Bone marrow (tissue), 2 donors: ENCODE measurements at places on chromosomes 11 and 22.

GRCh38 chr11:125069008-125069407 lies 5.9 kb downstream of the SLC37A2 start:
- DNase-seq = no peak

DNA sequence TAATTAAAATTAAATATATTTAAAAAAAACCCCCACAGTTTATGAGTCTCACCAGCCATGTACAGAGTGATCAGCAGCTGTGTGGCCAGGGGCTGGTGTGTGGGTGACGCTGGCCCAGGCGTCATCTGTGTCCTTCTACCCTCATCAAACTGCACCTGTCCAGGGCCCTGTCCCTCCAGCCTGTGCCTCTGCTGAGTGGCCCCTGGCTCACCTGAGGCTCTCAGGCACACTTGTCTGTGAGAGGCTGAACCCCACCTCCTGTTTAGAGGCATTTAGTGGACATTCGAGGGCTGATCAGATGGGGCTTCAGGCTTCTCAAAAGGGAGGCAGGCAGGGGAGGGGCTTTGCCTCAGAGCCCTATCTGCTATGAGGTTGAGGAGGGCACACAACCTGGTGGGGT lies 29.9 kb upstream of the SMIM38 start:
- DNase-seq = no peak

GRCh38 chr11:3165152-3165705 lies at the start of gene OSBPL5:
Gene OSBPL5, minus strand, starts transcription at chr11:3165310. Its CDS starts 36,162 bp downstream, at chr11:3129148.
- peak; percentile 22 for DNase-seq

GRCh38 chr11:61803889-61804647 lies 11.4 kb downstream of the FEN1 start:
- DNase-seq = no peak

GRCh38 chr11:81135570-81135969 lies 1598.1 kb downstream of the FAM181B start:
- no peak for DNase-seq

DNA sequence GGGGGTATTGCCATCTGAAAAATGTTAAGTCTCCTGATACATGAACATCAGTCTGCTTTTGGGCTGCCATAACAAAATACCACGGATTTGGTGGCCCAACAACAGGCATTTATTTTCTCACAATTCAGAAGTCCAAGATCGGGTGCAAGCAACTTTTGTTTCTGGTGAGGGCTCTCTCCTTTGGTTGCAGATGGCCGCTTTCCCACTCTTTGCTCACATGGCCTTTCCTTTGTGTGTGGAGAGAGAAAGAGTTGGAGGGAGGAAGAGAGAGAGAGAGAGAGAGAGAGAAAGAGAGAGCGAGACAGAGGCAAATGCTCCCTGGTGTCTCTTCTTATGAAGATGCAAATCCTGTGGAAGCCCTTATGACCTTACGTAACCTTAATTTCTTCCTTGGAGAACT lies 2.5 kb upstream of the KRTAP5-2 start:
- DNase-seq = no peak

DNA sequence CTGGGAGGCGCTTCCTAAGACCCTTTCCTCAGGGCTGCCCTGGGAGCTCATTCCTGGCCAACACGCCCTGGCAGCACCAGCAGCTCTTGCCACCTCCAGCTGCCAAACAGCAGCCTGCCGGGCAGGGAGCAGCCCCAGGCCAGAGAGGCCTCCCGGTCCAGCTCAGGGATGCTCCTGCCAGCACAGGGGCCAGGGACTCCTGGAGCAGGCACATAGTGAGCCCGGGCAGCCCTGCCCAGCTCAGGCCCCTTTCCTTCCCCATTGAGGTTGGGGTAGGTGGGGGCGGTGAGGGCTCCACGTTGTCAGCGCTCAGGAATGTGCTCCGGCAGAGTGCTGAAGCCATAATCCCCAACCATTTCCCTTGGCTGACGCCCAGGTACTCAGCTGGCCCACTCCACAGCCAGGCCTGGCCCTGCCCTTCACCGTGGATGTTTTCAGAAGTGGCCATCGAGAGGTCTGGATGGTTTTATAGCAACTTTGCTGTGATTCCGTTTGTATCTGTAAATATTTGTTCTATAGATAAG lies 7.6 kb downstream of the SLC39A13 start:
- no peak for DNase-seq

DNA sequence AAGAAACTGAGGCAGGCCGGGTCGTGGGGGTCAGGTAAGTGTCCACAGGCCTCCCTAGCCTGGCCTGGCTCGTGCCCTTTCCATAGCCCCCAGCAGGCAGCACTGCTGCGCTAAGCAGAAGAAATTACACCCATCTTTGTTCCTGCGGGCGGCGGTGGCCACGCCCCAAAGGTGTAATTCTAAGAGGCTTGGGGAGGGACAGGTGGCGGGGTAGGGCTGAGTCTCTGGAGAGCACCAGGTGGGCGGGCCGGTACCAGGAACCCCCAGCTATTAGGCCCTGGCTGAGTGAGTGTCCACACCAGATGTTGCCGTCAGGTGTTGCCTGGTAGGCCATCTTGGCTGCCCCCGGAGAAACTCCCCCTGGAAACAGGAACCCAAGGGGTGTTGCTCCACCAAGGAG lies 12.3 kb upstream of the ARAP1 start:
- no peak for DNase-seq

GRCh38 chr11:105000167-105000566 lies 22.8 kb downstream of the CASP5 start:
- DNase-seq = no peak

GRCh38 chr11:31499576-31500178 lies 9.7 kb downstream of the IMMP1L start:
- no peak for DNase-seq

DNA sequence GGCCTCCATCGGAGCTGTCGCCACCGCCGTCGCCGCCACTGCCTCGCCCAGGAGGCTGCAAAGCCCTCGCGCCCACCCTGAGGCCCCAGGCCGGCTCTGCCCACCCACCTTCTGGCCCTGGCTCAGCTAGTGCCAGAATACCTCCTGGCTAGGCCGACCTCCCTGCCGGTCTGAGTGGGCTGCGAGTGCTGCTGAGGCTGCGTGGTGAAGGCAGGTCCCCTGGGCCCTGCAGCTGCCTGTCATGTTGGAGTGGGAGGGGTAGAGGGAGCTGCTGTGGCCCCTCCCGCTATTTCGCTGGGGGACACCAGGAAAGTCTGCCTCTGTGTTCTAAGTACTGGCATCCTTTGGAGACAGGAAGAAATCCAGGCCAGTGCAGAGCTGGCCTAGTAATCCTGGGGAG lies 34.2 kb downstream of the LRRC10B start:
- no peak for DNase-seq

- no peak for DNase-seq
These were observed 4.3 kb upstream of the LRP5 start for GRCh38 chr11:68308068-68308467.

- DNase-seq = no peak
These were observed 93.2 kb upstream of the OR4B1 start for GRCh38 chr11:48123254-48123875.

GRCh38 chr11:2807801-2808241 lies 77.8 kb downstream of the CDKN1C start:
- DNase-seq = no peak

- DNase-seq = no peak
These were observed 273.4 kb downstream of the TTC28 start for GRCh38 chr22:28406246-28406645.

DNA sequence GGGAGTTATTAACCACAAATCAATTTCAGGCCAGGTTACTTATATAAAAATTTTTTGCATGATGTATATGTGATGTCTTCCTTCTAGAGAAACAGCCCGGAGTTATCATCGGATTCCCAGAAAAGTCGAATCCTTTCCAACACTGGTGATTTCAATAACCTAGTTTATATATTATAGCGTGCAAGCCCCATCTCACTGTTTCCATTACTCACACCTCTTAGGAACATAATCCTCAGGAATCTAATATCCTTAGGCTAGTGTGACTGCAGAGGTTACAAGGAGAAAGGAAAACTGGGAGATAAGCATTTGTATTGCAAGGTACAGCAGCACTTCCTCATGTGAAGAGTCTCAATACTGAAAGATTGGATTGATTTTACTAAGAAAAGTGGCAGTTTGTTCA lies 20.3 kb downstream of the ARHGAP20 start:
- no peak for DNase-seq

GRCh38 chr11:110349138-110349996 lies 53.0 kb upstream of the RDX start:
- no peak for DNase-seq

DNA sequence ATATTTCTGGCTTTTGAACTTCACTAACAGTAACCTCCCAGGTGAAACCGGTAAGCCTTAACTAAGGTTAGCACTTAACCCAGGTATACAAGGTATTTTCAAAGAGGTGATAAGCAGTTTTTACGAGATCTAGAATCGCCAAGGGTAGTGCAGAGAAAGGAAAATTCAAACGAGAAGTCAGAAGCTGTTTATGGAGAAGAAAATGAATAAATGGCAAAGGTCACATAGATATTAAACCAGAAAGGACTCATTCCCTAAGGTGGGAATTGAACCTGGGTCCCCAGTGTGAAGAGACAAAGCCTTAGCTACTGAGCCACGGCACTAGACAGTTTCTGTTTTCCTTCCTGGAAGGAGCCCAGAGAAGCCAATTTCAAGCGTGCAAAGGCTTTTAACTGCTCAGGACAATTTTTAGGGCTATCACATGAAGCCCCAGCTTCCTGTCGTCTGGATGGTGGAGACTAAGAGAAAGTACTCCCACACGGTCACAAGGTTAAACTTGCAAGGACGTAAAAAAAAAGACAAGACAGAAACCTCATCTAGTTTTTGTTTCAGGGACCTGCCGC lies 5.7 kb upstream of the C1QTNF6 start:
- DNase-seq = no peak

GRCh38 chr11:67179892-67180490 lies 60.9 kb downstream of the KDM2A start:
- DNase-seq = no peak

GRCh38 chr22:49735411-49735900 lies 92.2 kb downstream of the BRD1 start:
- DNase-seq = no peak
